ENCODE measurements at places on chromosomes 2 and 18. TPM values are rescaled to one million over a fixed set of nuclear protein-coding genes. Genes with fewer than 3 reads are reported as not detected.

- DNase-seq: no peak
Measured at GRCh38 chr18:3693410-3693809, 243.4 kb downstream of the TGIF1 start.

GRCh38 chr18:49747876-49748275 lies 65.5 kb downstream of the ACAA2 start:
- no peak for DNase-seq

Gene PID1
- total RNA-seq: not detected

- no peak for DNase-seq
Measured at GRCh38 chr2:242065426-242065825, 195.9 kb downstream of the RTP5 start.

Gene CMPK2
- total RNA-seq: 13.2 TPM

Gene TXNDC2
- total RNA-seq: not detected

Gene LIMS4
- 0.48 TPM for total RNA-seq

DNA sequence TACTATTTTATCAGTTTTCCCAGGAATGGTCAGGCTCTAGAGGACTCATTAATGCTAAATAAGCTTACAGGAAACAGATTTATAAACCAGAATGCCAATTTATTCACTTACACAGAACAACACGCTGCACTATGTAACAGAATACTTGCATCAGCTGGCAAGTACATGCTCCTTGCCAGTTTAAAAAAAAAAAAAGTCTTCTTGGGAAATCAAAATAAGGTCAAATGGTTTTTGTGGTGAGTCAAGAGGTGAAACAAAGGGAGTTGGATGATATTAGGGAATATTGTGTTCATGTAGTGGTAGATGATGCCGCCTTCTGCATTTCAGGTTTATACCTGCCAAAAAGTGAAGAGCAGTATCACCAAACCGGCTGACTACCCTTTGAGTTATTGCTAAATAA lies 1322.1 kb upstream of the ZEB2 start:
- DNase-seq: no peak

DNA sequence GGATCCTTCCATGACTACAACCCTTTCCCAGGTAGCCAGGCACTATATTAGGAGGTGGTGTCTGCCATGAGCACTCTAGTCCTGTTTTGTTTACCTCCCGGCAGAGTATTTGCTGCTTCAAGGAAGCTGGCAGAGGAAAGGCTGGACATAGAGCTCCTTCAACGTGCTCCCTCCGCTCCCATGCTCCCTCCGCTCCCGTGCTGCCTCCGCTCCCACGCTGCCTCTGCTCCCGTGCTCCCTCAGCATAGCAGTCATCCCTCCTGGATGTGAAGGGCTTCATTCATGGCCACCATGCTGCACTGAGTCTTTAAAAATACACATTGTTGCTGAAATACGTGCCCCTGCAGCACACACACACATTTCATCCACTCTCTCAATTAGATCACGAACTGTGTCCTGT lies 181.9 kb upstream of the MYT1L start:
- no peak for DNase-seq

DNA sequence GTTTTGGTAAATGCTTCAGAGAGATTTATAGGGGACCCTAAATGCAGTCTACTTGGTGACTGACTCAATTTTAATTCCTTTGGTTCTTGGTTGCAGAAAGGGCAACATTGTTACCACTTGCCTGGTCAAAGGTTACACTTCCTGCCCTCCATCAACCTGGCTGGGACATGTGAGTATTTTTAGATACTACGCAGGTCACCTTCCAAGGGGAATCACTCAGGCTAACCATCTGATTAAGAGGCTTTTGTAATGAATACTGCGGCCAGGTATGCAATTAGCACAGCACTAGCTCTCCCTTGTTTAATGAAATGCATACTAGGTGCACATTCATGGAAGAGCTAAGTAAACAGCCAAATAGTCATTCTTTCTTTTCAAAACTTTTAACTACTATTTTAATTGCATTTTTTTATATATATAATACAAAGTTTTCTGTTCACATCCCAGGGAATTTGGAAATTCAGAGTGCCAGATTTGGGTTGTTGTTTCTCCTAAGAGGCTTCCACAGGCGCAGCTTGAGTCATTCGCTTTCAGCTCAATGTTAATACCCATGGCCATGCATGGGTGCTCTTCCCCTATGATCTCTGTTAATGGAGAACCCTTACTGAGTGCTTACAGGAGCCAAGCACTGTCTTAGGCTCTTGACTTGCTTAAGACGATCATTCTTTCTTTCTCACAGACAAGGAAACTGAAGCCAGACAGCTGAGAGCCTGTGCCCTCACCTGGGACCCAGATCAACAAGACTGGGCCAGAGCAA lies 152.2 kb downstream of the MTX2 start:
- DNase-seq: no peak

DNA sequence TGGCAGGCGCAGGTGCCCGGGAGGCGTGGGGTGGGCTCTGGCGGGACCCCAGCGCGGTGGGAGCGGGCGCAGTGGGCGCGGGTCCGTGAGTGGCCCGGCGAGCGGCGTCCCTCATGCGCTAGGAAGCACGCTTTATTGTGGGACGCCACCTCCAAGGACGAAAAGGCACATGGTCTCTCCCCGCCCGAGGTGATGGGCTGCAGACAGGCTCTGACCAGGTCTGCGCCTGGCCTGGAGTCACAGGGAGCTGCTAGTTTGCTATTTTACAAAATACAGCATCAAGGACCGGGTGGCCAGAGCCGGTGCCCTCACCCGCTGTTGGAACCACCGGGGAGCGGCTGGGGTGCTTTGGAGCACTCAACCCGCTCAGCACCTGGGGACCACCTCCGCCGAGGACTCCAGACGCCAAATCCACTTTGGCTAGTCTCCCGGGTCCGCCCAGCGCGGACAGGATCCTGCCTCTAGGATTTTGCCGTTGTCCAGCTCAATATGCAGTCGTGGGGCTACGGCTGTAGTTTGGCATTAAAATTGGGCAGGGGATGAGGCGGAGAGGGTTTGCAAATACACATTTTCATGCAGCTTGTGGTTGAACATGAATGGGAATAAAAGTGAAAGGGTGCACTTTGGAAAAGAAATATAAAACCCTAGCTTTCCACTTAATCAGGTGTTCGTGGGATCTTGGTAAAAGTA lies 65.4 kb downstream of the LRRFIP1 start:
- DNase-seq: no peak

- no peak for DNase-seq
Measured at GRCh38 chr2:216436383-216436782, 24.1 kb downstream of the SMARCAL1 start.

GRCh38 chr2:70454936-70455544 lies 98.6 kb downstream of the TGFA start:
- DNase-seq: no peak

Gene SCG2
- not detected for total RNA-seq

- no peak for DNase-seq
Measured at GRCh38 chr2:29760008-29760407, 161.4 kb downstream of the ALK start.

DNA sequence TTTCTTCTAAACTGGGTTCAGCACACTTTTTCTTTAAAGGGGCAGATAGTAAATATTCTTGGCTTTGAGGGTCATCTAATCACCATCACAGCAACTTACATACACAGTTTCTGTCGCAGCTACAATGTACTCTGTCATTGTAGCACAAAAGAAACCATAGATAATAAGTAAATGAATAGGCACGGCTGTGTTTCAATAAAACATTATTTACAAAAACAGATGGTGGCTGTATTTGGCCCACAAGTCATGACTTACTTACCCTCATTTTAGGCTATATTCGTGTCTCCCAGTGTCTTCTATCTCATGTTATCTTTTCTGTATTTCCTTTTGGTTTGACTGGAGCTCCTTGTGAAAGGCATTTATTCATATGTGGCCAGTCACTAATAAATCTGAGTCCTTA lies 168.3 kb downstream of the MAP2 start:
- DNase-seq: no peak

DNA sequence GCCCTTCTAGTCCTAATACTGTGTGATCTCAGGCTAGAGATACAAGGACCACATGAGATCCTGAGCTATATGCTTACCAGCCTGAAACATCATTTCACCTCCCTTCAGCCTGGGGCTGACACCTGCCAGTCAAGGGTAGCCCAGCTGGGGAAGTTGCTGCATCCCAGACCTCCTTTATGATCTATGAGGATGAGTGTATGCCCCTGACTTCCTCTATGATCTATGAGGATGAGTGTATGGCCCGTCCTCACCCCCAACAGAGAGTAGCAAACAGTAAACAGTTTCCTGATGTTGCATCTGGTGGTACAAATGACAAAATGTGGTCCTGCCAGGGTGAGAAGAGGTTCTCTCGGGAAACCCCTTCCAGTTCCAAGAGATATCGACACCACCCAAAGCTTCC lies 8.9 kb upstream of the OTOF start:
- no peak for DNase-seq

GRCh38 chr2:238926761-238927611 lies 79.1 kb downstream of the TWIST2 start:
- no peak for DNase-seq

Gene CHN1
- total RNA-seq: 18.6 TPM

Gene STPG4
- not detected for total RNA-seq

DNA sequence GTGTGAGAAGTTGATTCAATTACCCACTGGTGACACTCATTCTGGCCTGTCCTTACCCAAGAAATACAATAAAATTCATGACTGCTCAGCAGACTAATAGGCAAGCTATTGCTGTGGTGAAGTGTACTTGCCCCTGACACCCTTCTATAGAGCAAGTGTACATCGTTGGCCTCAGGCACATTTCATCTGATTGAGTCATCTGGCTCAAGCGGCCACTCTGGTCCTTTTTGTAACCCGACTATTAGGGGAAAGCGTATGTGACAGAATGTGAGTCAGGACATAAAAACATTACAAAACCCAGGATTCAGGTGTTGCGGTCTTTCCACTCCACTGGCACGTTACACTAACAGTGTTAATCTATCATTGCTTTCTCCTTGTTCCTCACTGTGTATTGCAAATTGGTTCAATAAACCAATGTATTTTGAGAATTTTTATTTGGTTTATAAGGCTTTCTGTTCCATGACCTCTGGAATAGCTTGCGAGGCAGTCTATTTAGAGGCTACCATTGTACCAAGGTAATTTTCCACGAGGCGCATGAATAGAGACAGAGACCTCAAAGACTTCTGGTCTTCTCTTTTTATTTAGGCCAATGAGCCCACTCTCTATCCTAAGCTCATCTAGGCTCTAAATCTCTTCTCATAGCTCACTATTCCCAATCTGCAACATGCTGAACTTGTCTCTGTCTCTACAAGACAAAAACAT lies 10.2 kb upstream of the TTC32 start:
- DNase-seq: no peak

- no peak for DNase-seq
Measured at GRCh38 chr2:88903749-88904353, 212.4 kb downstream of the RPIA start.

Gene NETO1
- not detected for total RNA-seq

DNA sequence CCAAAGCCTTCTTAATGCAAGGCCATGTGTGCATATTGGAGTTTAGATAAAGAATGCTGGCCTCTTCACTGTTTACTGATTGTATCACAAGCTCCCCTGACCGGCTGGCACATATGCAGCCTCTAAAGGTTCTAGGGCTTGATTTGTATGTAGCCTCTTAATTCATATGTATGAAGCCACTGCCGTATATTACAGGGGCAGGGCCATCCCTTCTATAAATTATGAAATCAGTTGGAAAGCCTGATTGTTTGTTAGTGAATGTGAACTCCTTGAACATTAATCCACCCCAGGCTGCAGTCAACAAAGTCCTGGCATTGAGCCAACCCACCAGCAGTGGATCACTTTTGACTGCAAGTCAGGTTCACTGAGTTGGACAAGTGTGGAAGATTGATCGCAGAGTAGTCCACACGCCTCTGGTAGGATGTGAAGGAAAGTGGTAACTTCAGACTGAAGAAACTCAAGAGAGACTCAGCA lies 61.6 kb upstream of the PARD3B start:
- DNase-seq: no peak

Gene SH3RF3
- 2.2 TPM for total RNA-seq

Gene TDRD15
- not detected for total RNA-seq

Gene PCARE
- not detected for total RNA-seq
